PC-3 (cell line): ENCODE measurements at places on chromosomes 16 and 17. TPM values are rescaled to one million over a fixed set of nuclear protein-coding genes. Genes with fewer than 3 reads are reported as not detected.

FAM20A gene
- 0.11 and 0.17 TPM in 2 replicates for total RNA-seq

TP53TG3B gene
- total RNA-seq = not detected in 2 replicates

ALDH3A2 gene
- 125 and 143 TPM in 2 replicates for total RNA-seq

KRT34 gene
- total RNA-seq = 2.9 and 5.1 TPM in 2 replicates

MARCHF10 gene
- not detected in 2 replicates for total RNA-seq

MYCBPAP gene
- 0.29 and 1.9 TPM in 2 replicates for total RNA-seq

ODAD4 gene
- total RNA-seq = 0.15 and 0.98 TPM in 2 replicates

MFSD6L gene
- total RNA-seq = 0.07 TPM in 1 of 2 replicates, not detected in the other

CD300H gene
- not detected in 2 replicates for total RNA-seq

SLC35G3 gene
- total RNA-seq = not detected in 2 replicates

NPIPA5 gene
- total RNA-seq = 0.35 and 4.7 TPM in 2 replicates

NPIPB2 gene
- total RNA-seq = 2.4 and 2.8 TPM in 2 replicates

TBC1D3H gene
- total RNA-seq = not detected in 2 replicates

PDIA2 gene
- total RNA-seq = not detected in 2 replicates

SUPT6H gene
- 32.2 and 38.8 TPM in 2 replicates for total RNA-seq

CES5A gene
- not detected in 2 replicates for total RNA-seq

AXIN2 gene
- 2.0 and 2.6 TPM in 2 replicates for total RNA-seq

MRC2 gene
- 13.5 and 17.2 TPM in 2 replicates for total RNA-seq

TPSG1 gene
- not detected in 2 replicates for total RNA-seq

OR1F1 gene
- not detected in 2 replicates for total RNA-seq

NRN1L gene
- not detected in 2 replicates for total RNA-seq

SHBG gene
- total RNA-seq = not detected in 2 replicates

ASGR1 gene
- total RNA-seq = 0.95 and 2.2 TPM in 2 replicates

ITGAX gene
- not detected in 2 replicates for total RNA-seq

BOLA2 gene
- total RNA-seq = 93.1 and 150 TPM in 2 replicates

PDPK1 gene
- 13.7 and 18.9 TPM in 2 replicates for total RNA-seq

KRT33B gene
- not detected in 2 replicates for total RNA-seq

SSTR5 gene
- 0.51 and 1.0 TPM in 2 replicates for total RNA-seq

TMEM170A gene
- 10.1 and 18.6 TPM in 2 replicates for total RNA-seq
